ENCODE measurements at places on chromosomes 5 and 9.

- DNase-seq, result no peak
Measured at GRCh38 chr5:168422431-168422830, 63.8 kb upstream of the RARS1 start.

DNA sequence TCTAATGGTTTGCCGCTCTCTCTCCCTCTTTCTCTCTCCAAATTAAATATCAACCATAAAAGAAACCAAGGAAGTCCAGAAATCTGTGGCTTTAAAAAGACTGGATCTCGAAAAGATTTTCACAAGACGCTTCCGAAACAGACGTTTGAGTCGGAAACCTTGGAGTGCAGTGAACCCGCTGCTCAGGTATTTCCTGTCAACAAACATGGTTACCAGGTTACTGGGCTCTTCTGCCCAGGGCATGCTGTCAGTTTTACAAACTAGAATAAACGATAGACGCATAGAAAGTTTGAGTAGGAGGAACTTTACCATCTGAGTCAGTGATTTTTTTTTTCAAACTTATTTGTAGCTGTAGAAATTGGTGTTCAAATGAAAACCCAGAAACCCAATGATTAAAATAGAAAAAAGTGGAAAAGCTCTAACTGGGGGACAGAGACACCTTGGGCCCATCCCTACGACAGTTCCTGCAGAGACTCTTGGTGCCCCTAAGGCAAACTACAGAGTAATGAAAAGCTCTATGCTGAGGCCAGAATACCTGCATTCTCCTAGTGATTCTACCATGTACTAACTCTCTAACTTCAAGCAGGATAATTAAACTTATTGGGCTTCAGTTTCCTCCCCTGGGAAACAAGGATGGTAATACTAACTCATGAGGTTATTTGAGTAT, 90.0 kb downstream of the DOCK8 start:
- DNase-seq, result no peak

DNA sequence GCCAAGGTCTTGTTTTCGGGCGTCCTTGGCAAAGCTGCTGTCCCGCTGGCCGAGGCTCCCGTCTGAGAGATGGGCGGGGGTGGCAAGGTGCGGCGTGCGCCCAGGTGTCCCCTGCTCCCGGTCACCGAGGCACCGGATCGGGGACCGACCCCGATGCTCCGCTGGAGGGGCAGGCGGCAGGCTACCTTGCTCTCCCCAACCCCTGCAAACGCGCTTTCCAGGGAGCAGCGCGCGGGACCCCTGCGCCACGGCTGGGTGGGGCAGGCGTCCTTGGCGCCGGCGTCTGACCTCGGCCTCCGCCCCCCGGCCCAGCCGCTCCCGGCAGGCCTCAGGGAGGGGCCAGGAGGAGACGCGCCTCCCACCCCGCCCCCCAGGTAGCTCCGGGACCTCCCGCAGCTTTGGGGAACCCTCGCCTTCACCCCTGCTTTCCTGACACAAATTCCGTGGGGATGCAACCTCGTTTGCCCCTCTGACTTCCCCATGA, 551 bp downstream of the N4BP3 start:
- no peak for DNase-seq

GRCh38 chr5:133397990-133398645, 214.2 kb downstream of the FSTL4 start:
- no peak for DNase-seq

DNA sequence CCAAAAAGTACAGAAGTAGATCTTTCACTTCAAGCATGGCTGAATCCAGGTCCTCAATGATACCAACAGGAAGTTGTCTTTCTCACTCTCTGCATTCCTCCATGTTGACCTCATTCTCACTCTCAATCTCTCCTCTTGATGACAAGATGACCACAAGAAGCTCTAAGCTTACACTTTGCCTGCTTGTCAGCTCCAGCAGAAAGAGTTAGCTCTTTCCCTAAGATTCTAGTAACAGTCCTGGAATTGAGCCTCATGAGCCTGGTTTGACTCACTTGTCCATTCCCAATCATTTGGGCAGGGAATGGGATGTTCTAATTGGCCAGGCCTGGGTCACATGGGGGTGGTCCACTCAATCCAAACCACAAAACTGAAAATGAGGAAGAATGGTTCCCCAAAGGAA, 3.3 kb upstream of the CLTA start:
- DNase-seq, result no peak

DNA sequence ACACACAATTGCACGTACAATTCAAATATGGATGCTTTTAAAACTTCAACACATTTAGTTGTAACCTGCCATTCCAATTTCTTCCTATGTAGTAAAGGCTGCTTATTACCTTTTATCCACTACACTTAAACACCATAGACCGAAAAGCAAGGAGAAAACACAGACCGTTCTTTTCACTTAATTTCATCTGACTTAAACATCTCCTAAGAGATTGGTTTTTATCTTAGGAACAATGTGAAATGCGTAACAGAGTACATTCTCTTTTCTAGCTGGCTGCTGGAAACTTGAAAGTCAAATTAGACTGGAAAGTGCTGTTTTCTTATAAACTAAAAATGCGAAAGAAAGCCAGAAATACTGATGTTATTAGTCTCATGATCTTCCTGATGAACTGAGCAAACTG, 241.8 kb downstream of the MLLT3 start:
- DNase-seq, result no peak

- DNase-seq, result no peak
Measured at GRCh38 chr9:94761481-94761880, 35.0 kb downstream of the AOPEP start.
